ENCODE measurements at places on chromosomes 2 and 18. TPM values are rescaled to one million over a fixed set of nuclear protein-coding genes. Genes with fewer than 3 reads are reported as not detected.

DNA sequence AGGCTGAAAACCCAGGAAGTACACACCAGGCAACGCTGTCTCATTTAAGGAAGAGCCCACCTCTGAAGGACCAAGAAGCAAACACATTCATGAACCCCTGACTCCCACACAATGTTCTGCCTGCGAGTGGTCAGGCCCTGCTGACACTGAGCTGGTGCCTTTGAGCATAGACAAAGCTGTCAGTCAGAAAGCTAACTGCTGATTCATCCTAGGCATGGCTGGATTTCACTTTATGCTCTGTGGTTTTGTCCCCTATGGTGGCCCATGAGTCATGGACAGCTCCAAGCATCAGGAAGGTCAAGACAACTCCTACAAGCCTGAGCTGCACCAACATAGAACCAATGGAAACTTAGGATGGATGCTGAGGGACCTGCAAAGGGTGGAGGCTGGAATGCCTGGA, 78.9 kb downstream of the UXS1 start:
- peak; percentile 62 for DNase-seq

- DNase-seq = peak; percentile 16
Observed at GRCh38 chr2:24382363-24383073, 22.2 kb upstream of the ITSN2 start.

DNA sequence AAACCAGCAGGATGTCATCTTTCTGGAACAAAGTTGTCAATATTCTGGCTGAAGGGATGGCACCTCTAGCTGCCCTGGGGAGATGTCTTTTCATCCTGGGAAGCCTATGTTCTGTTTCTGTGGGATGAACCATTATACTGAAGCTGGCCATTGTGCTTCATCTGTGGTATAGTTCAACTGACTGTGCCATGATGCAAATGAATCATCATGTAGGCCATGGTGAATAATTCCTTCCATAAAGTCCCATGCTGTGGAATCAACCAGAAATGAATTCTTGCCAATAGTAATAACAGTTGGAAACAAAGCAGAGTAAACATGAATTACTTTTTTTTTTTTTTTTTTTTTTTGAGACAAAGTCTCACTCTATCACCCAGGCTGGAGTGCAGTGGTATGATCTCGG, 64.1 kb upstream of the CNGA3 start:
- no peak for DNase-seq

- DNase-seq = no peak
Observed at GRCh38 chr2:179545024-179545423, 280.4 kb upstream of the SESTD1 start.

DNA sequence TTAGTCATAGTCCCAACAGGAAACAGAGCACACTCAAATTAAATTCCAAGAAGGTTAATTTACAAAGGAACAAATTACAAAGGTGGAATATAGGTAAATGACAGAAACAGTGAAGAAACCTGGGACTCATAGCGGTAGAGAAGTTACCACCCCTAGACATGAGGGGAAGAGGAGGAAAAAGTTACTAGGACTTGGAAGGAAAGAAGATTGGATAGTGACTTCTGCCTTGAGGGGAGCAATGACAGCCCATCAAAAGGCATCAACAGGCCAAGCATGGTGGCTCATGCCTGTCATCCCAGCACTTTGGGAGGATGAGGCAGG, 2.4 kb upstream of the PDE11A start:
- DNase-seq = no peak

GRCh38 chr2:2640818-2641217, 309.7 kb upstream of the MYT1L start:
- DNase-seq = no peak

DNA sequence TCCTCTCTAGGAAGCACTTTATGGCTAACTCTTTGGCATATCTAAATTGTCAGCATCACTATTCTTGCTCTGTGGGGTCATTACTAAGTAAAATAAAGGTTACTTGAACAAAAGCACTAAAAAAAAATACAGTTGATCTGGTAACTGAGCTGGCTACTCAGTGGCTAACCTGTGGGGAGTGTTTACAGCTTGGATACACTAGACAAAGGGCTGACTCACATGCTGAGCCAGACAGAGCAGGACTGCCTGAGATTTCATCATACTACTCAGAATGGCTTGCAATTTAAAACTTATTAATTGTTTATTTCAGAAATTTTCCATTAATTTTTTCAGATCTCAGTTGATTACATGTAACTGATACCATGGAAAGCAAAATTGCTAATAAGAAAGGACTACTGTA, 1690.4 kb upstream of the SLC39A10 start:
- DNase-seq = peak; percentile 78

- no peak for DNase-seq
Observed at GRCh38 chr18:76195601-76196000, 299.4 kb downstream of the ZNF516 start.

DNA sequence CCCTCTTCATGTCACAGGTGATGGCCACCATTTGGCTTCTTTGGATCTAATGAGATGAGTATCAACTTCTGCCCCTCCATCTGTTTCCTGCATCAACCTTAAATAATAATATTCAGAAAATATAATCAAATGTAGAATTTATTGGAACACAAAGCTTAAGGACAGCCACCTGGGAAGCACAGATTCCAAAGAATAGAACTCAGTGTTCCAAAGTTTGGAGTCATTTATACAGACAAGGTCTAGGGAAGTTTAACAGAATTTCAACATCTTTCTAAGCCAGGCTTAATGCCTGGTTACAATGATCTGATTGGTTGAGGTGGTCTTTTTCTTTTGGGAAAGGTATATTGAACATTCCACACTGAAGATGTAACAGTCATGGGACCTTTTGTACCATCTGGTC, 218.0 kb upstream of the PIEZO2 start:
- DNase-seq = no peak

GRCh38 chr2:26891-27290, 19.4 kb downstream of the FAM110C start:
- no peak for DNase-seq

DNA sequence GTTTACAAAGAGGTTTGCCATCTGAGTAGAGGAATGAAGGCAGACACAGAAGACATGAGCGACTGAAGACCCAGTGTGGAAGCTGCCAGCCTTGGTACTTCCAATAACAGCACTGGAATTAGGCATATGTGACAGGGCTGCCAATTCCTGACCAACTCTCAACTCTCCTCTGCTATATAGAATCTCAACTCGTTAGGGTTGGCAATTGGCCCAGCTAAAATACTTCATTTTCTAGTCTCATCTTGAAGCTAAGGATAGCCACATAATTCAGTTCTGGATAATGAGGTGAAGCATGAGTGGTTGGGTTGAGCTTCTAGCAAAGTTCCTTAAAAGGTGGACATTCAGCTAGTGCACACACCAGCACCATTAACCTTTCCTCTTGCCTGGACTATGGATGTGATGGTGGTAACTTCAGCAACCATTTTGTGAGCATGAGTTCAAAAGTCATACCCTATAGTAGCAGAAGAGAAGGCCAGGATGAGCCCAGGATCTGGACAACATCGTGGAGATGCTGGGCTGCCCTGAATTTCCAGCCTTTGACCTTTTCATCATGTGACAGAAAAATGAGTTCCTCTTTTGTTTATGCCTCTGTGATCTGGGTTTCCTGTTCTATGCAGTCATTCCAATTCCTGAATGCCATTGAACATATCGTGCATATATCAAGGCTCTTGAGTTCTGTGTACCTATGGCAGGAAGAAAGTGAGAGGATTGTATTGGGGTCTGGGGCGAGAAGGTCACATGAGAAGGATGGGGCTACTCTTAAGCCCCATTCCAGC, 68.1 kb upstream of the HAAO start:
- no peak for DNase-seq

GRCh38 chr2:67318563-67318962, 78.6 kb upstream of the ETAA1 start:
- DNase-seq = no peak

GRCh38 chr2:64295326-64296139, 151.3 kb upstream of the PELI1 start:
- DNase-seq = no peak

- no peak for DNase-seq
Observed at GRCh38 chr18:25819746-25820363, 270.6 kb downstream of the SS18 start.

DNA sequence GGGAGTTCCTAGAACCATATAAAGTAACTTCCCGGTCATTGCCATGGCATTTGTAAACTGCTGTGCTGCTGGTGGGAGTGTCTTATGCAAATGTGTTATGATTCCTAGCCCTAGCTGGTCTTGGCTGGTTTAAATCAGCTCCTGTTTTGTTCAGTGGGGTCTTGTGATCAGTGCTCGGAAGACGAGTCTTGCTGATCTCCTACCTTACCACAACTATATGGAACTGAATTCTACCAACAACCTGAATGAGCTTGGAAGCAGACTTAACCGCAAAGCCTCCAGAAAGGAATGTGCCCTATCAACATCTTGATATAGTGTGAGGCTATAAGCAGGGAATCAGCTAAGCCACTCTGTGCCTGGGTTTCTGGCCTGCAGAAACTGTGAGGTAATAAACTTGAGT, 33.5 kb downstream of the POLE4 start:
- peak; percentile 26 for DNase-seq

GRCh38 chr2:43486603-43487002, 109.2 kb downstream of the THADA start:
- no peak for DNase-seq

DNA sequence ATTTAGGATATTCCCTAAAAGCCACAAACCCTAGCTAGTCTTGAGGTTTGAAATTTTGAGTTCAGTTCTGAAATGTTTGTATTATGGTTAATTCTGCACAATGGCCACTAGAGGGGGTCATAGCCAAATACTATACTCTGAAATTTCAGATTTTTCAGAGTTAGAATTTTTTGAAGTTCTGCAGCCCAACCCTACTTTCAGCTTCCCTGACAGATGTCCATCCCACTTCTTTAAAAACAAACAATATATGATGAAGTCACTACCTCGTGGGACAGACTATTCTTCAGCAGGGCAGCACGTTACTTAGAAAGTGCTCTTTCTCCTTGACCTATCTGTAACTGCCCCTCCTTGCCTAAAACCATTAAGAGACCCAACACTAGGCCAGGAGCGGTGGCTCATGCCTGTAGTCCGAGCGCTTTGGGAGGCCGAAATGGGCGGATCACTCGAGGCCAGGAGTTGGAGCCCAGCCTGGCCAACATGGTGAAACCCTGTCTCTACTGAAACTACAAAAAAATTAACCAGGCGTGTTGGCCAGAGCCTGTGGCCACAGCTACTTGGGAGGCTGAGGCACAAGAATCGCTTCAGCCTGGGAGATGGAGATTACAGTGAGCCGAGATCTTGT, 48.2 kb upstream of the PAPOLG start:
- peak; percentile 7 for DNase-seq

DNA sequence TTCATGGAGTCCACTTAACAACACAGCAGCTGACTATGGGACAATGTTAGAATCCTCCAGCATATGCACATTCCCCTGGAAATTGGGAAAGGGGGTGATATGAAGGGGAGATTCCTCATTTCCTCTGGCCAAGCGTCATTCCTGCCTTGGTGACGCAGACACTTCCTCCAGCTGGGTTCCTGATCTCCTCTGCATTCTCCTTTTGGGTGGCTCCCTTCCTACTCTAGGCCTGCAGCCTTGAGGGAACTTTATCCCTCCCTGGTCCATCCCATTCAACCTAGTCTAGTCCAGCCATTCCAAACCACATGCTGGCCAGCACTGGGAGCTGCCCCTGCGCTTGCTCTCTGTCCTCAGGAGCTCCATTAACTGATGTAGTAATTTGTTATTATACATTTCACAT, 216.8 kb downstream of the VAPA start:
- no peak for DNase-seq

GRCh38 chr18:48328473-48329210, 80.5 kb downstream of the ZBTB7C start:
- DNase-seq = peak; percentile 83

GRCh38 chr18:50298443-50299284, 11.2 kb upstream of the CXXC1 start:
- DNase-seq = no peak

DNA sequence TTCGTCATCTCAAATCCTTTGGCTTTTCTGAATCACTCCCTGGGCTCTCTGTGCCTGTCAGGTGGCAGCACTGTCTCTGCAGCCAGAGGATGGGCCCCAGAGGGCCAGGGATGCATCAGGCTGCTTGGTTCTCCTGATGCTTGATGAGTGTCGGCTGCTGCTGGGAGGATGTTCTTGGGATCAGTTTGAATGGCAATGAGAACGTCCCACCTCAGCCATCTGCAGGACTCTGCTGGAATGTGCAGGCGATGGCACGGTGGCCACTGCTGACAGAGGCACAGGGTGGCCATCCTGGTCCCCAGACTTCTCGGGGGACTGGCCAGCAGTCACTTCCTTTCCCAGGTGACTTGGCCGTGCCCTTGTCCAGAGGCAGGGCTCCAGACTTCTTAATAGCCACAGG, 146.0 kb downstream of the FAM210A start:
- no peak for DNase-seq

- no peak for DNase-seq
Observed at GRCh38 chr2:195368249-195369217, 288.5 kb upstream of the SLC39A10 start.

DNA sequence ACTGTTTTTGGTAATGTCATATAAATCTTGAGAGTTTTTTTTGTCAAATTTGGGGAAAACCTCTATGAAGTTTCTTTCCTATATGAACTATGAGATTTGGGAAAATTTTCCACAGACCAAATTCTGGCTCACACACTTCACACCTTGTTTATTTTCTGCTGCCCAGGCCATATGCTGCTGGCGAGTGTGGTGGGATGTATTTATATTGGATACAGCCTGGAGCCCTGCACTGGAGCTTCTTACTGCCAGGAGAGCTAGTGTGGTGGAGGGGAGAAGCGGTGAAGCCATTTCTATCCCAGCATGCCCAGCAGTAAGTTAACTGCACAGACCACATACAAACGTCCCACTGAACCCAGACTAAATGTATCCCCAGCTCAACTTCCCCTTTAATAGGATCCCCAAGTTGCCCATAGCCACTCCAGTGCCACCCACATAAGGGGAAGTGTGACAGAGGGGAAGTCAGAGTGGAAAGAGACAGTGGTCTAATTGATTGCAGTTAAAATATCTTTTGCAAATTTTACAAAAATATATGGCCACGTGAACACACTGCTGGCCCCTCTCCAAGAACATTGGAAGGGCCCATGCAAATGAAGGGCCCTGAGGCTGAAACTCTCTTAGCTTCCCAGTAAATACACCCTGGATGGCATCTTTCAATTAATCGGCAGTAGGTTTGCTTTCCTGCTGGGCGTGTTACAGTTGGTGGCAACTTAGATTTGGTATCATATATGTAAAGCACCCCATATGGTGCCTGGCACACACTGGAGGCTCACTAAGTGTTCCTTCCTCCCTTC, 146.6 kb upstream of the ITGA6 start:
- DNase-seq = no peak

Gene GALNT14
- 2.1 TPM for total RNA-seq

Gene SERPINB7
- 18.0 TPM for total RNA-seq

Gene NEUROD1
- not detected for total RNA-seq

Gene RRM2
- total RNA-seq = 6.8 TPM

Gene RALBP1
- 57.5 TPM for total RNA-seq

Gene CD302
- 0.41 TPM for total RNA-seq

Gene IL36A
- total RNA-seq = not detected

Gene DTNA
- total RNA-seq = 32.9 TPM

Gene COA5
- total RNA-seq = 19.5 TPM

Gene ANKRD29
- total RNA-seq = 0.70 TPM

Gene MALL
- total RNA-seq = 0.36 TPM

Gene TUBA4B
- total RNA-seq = not detected

Gene RIT2
- not detected for total RNA-seq

Gene APCDD1
- 5.4 TPM for total RNA-seq
